Foreskin melanocyte (primary cell): ENCODE measurements at places on chromosomes 11 and 22.
A peak's percentile ranks its signal among the peaks of the same experiment; 100 is the strongest.

DNA sequence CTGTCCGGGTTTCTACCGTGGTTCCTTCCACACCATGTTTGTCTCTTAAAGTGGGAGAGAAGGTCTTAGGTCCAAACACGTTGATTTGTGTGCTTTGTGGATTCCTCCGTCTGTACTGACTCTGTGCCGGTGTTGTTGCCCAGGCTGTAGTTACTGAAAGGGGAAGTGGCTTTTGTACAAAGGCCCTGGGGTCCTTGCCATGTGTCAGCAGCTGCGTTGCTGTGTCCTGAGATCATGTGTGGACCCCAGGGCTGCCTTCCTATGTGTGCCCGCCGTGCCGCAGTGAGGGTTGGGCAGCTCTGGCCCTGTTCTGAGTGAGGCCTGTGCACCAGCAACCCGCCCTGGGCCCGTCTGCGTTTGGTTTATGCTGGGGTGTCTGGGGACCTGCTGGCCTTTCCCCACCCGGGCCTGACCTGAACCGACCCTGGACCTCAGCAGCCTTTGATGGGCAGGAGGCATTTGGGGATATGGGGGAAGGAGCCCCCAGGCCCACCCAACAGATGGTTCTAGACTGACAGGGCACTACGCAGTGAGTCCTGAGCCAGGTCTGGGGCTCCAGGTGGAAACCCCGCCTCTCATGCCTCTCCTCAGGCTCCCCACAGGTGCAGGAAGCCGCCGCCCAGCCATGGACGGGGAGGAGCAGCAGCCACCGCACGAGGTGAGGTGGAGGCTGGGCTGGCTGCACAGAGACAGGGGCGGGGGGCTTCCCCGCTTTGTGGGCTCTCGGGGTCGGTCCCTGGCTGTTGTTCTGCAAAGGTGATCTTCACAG, 6.9 kb downstream of the TRABD start:
- no peak for DNase-seq

- DNase-seq, result no peak
Measured at GRCh38 chr22:27437570-27437969, 364.0 kb downstream of the MN1 start.

DNA sequence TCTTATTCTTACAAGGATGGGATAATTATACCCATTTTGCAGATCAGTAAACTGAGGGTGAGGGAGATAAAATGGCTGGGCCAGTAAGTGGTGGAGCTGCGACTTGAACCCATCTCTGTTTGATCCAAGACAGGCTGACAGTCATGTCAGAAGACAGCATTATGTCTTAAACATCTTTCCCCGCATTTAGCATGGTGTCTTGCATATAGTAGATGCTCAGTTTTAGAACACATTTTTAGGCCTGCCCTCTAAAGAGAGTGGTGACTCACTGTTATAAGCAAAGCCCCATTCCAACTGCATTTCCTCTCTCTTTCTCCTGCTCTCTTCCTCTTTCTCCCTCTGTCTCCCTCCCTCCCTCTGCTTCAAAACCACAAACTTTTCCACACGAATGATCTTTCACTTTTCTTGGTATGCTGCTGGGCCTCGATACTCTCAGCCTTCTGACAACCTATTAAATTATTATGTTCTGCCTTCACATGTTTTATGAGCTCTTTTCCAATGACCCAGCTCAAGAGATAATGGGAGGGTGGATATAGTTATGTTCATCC, 25.2 kb downstream of the CWC15 start:
- no peak for DNase-seq

DNA sequence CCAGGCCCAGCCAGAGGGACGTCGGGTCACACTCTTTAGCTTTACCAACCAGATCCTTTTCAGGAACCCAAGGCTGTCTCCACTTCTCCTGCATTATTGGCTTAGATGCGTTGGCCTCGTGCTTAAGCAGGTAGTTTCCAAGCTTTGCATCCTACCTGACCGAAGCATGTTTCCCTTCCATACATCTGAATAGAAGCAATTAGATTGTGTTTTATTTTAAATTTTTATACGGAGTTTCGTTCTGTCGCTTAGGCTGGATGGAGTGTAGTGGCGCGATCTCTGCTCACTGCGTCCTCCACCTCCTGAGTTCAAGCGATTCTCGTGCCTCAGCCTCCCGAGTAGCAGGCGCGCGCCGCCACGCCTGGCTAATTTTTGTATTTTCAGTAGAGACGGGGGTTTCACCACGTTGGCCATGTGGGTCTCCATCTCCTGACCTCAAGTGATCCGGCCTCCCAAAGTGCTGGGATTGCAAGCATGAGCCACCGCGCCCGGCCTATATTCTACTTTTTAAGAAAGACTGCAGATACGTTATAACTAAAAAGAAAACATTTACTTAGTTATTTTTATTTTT, 677 bp downstream of the DYNC2H1 start:
- peak; percentile 26 for DNase-seq

- no peak for DNase-seq
Measured at GRCh38 chr11:60985991-60986915, 14.8 kb downstream of the CD6 start.

GRCh38 chr11:118771547-118772288, 19.2 kb downstream of the DDX6 start:
- DNase-seq, result no peak

- no peak for DNase-seq
Measured at GRCh38 chr22:36212901-36213300, 11.3 kb upstream of the APOL4 start.

- DNase-seq, result no peak
Measured at GRCh38 chr11:3123305-3123704, 41.8 kb downstream of the OSBPL5 start.

DNA sequence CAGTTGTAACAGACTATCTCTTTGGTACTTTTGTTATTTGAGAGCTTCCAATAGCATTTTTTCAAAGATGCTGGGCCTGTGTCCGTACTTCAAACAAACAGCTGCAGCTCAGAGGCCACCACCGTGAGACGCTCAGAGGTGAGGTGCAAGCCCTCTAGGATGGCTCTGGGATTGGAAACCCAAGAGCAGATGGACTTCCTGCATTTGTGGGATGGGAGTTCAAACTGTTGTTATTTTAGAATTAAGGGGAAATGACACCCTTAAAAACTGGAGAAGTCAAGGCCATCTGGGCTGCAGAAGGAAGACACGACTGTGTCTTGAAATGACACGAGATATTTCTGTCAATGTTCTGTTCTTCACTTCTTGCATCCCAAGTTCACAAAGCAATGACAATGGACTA, 9.2 kb upstream of the IL10RA start:
- DNase-seq, result no peak

- DNase-seq, result no peak
Measured at GRCh38 chr11:103988595-103988969, 47.9 kb upstream of the DDI1 start.

GRCh38 chr11:72497731-72498130, 63.4 kb upstream of the CLPB start:
- no peak for DNase-seq

DNA sequence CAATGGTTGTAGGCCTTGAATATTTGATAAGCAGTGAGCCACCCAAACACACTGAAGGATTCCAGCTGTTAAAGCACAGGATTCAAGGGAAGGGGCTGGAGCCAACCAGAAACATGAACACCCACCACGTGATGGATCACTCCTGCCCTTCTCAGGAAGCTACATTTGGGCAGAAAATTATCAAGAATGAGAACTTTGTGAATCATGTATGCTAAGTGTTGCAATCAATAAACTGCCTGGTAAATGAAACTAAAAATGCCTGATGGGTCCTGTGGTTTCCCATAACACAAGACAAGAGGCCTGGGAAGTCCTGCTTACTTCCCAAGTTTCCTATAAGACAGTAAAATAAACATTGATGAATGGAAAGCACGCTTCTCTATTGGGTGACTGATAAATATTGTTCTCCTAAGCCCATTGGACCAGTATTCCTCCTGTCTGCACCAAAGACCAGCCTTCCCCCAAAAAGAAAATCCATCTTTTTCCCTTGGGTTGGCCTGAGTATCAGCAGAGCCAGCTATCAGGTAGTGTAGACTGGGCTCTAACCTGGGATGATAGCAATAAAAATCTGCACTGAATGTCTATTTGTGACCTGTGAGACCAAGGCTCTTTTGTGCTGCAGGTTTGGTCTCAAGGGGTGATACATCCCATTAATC, 98.4 kb downstream of the CCDC83 start:
- DNase-seq, result peak; percentile 64

DNA sequence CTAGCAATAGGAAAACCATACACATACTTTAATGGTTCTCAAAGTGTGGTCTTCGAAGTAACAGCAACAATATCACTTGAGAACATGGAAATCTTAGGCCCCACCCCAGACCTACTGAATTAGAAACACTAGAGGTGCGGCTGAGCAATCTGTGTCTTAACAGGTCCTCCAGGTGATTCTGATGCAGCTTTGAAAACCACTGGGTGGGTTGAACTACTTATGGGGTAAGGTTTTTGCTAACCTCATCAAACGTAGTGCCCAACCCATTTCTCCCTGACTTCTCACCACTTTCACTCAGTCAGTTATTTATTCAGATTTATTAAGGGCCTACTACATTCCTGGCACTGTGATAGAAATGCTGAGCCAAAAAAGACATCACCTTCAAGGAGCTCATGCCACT, 3.7 kb downstream of the MPZL2 start:
- no peak for DNase-seq

GRCh38 chr11:3164552-3165151, 458 bp downstream of the OSBPL5 start:
- no peak for DNase-seq

GRCh38 chr22:41683616-41684015, 5.1 kb downstream of the SNU13 start:
- no peak for DNase-seq

DNA sequence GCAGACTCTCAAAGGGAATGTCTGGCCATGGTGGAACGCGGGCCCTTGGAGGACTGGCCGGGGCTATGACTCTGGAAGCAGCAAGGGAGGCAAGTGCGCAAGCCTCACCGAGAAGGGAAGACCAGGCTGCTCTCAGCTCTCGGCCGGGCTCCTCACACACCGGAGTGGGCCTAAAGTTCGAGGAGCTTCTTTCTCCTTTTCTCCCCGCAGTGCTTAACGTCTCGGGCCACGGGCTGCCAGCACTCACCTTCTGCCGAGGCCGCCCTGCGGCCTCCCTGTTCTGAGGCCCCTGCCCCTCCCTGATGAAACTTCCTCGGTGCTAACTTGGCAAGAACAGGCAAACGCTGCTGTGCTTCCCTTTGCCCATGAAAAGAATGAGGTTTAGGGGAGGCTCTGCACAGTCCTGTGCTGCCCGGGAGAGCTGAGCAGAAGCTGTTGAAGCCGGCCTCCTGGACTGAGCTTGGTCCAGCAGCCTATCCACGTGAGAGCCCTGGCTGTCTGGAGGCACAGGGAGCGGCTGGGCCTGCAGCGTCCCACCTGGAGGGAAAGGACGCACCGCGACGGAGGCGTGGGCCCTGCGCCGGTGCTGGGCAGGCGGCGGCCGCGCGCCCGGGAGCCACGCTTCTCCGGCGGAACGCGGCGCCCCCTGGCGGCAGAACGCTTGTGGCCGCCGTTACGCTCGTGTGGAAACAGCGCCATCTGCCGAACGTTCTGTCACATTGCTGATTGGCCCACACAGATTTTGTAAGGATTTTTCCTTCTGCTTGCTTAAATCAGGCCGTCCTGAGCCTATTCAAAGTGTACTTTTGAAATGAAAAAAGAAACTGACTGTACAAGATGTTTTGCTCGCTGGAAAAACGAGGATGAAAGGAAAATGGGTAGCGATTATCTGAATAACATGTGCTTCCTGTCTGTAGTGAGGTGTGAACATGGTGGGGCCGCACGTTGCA, 65.0 kb upstream of the TMEM45B start:
- DNase-seq, result peak; percentile 36

DNA sequence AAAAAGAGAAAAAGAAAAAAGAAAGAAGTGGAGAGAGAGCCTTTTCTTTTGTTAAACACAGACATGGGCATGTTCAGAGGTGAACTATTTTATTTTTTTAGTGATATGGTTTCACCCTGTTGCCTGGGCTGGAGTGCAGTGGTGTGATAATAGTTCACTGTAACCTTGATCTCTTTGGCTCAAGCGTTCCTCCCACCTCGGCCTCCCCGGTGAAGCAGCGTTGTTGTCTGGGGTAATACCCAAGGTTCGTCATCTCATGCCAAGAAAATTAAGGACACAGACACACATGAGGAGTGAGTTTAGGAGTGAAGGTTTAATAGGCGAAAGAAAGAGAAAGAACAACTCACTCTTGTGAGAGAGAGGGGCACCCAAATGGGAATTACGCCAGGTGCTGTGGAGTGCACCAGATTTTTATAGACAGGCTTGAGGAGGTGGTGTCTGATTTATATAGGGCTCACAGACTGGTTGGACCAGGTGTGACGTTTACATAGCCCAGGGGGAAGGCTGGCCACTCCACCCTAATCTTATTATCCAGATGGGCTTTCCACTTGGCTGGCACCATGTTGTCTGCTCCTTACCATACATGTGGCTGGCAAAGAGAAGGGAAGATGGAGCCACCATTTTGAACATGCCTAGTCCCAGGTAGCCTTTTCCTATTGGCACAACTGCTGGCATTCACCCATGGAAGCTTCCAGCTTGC, 42.3 kb downstream of the GRAMD1B start:
- no peak for DNase-seq

- no peak for DNase-seq
Measured at GRCh38 chr11:57460758-57461749, 726 bp downstream of the RTN4RL2 start.

- DNase-seq, result no peak
Measured at GRCh38 chr11:110269996-110270395, 26.4 kb downstream of the RDX start.

GRCh38 chr11:2328656-2329354, 27.0 kb downstream of the TSPAN32 start:
- no peak for DNase-seq

- no peak for DNase-seq
Measured at GRCh38 chr11:62402226-62402959, 16.4 kb upstream of the SCGB1A1 start.

GRCh38 chr22:46433318-46433717, 97.8 kb downstream of the TRMU start:
- DNase-seq, result no peak

DNA sequence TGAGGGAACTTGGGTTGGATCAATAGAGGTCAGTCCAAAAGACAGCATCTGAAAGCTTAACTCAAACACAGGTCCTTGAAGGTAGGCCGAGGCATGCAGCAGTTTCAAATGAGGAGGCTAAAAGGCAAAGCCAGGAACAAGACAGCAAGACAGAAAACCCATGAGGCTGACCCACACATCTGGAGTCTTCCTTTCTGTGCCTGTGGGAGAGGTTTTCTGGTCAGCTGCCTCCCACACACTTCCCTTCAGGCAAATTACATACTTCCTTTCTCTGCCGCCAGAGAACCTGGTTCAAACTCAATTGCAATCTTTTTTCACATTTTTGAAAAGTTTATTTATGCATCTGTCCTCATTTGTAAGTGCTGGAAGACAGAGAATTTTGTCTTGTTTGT, 29.8 kb upstream of the CRTAM start:
- DNase-seq, result peak; percentile 59

GRCh38 chr11:35845860-35846259, 98.0 kb upstream of the LDLRAD3 start:
- no peak for DNase-seq

- no peak for DNase-seq
Measured at GRCh38 chr11:36139767-36140166, 149.5 kb downstream of the COMMD9 start.

DNA sequence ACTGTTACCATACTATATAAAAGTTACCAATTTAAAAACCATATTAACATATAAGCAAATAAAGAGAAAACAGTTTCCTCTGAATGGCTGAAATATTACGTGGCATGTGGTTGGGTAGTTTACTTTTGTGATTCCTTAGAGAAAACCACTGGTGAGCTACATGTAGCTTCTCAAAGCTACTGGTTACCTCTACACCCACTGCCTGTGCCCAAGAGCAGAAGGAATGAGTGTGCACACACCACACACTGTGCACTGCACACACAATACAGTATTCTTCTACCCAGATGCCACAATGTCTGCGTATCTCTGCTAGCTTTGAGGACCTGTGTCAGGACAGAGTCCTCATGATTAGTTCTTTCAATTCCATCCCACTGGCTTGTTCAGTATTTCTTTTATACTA, 25.5 kb upstream of the YPEL1 start:
- no peak for DNase-seq
